ENCODE measurements at places on chromosomes 11 and 22.

DNA sequence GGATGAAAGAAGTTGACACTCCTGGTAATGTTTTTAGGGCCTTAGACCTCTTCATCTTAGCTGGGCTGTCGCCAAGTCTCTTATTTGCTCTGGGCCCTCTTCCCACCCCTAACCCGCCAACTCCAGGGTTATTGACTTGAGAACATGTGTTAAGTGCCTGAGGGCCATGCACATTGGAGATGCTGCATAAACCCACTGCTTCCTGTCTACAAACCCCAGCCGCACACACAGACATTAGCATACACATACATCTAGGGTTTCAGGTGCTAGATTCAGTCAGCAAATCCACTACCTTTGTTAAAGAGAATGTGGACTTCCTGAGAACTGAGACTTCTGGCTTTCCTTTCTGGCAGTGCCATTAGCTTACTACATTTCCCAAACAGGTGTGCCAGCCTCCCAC lies 817 bp downstream of the PANX3 start:
- DNase-seq: no peak

GRCh38 chr11:80586464-80586863 lies 1145.6 kb upstream of the TENM4 start:
- no peak for DNase-seq

DNA sequence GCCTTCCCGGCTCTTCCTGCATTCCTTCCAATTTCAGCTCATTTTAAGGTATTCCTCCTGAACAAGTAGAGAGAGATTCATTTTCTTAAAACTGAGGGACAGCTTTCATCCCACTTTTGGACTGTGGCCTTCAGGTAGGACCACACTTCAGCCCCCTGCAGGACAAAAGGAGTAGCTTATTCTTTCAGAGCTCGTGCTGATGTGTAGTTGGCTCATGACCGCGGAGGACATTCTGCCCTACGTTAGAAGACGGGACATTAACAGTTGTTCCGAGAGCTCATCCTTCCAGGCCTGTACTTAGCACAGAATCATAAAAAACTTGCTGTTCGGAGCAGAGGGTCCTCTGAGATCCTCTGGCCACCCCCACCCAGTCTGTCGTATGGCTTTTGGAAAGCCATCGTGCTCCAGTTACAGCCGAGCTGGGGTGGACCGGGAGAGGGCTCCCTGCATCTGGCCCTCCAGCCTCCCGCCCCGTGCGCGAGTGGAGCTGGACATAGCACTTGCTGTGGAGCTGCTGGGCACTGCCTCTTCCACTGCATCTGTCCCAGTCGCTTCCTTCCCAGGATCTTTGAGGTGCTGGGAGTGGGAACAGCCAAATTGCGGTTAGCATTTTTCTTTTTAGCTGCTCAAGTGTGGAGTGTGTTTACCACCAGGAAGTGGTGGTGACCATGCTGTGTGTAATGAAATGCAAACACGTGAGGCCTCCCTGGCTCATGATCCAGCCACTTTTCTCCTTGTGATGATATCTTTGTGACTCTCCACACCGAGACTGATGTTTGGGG lies 250.3 kb downstream of the TBC1D22A start:
- no peak for DNase-seq

- DNase-seq: no peak
These were observed 89.0 kb upstream of the CD44 start for GRCh38 chr11:35049859-35050531.

- no peak for DNase-seq
These were observed 257.7 kb upstream of the PLET1 start for GRCh38 chr11:112518371-112518770.

DNA sequence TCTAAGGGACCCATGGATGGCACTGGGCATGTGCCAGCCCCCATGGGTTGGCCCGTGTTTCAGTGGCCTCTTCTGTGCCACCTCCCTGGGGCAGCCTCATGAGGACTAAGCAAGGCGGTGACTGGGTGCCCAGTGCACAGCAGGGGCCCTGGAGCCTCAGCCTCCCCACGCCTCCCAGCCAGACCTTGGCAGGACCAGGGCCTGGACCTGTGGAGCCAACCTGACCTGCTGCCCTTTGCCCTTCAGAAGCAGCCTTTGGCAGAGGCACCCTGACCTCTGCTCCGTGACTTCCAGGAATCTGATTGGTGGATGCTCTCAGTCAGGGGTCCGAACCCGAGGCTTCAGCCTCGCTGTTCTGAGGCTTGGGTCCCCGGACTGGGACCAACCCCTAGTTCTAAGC lies 24.8 kb upstream of the TAB1 start:
- DNase-seq: no peak

GRCh38 chr11:42249401-42249800 lies 789.9 kb upstream of the LRRC4C start:
- DNase-seq: no peak

- DNase-seq: no peak
These were observed 77.5 kb upstream of the NARS2 start for GRCh38 chr11:78651923-78652842.

- DNase-seq: no peak
These were observed 26.4 kb downstream of the MN1 start for GRCh38 chr22:27775087-27775698.
